Astrocyte (in vitro differentiated cells and primary cell): ENCODE measurements at places on chromosomes 4 and X. TPM values are rescaled to one million over a fixed set of nuclear protein-coding genes. Genes with fewer than 3 reads are reported as not detected.

Gene NEUROG2
- not detected in 2 replicates for total RNA-seq

Gene CT45A2
- total RNA-seq = not detected in 2 replicates

Gene BEX1
- 15.5 and 16.6 TPM in 2 replicates for total RNA-seq

Gene NAA11
- total RNA-seq = not detected in 2 replicates

Gene NXF2
- not detected in 2 replicates for total RNA-seq

Gene UGT8
- 6.4 and 7.7 TPM in 2 replicates for total RNA-seq

Gene BLOC1S4
- 20.9 and 21.2 TPM in 2 replicates for total RNA-seq
